ENCODE measurements at places on chromosomes 1 and 21. TPM values are rescaled to one million over a fixed set of nuclear protein-coding genes. Genes with fewer than 3 reads are reported as not detected.

Gene NEK2
- total RNA-seq, result 3.3 TPM

Gene GPA33
- total RNA-seq, result not detected

Gene AIRE
- total RNA-seq, result not detected

Gene LCE2B
- not detected for total RNA-seq

Gene LRRC71
- total RNA-seq, result 0.16 TPM

Gene ANGPTL3
- not detected for total RNA-seq

Gene HSD3B2
- not detected for total RNA-seq

Gene RGSL1
- total RNA-seq, result not detected

Gene OR2L8
- 2.8 TPM for total RNA-seq

Gene PLA2G2F
- total RNA-seq, result not detected

- DNase-seq, result no peak
Observed at GRCh38 chr1:230568676-230569075, 73.6 kb upstream of the COG2 start.

- DNase-seq, result no peak
Observed at GRCh38 chr1:216632980-216633379, 90.2 kb downstream of the ESRRG start.

GRCh38 chr1:107056426-107057196, at the start of gene PRMT6:
TSS of gene PRMT6 (plus strand) at chr1:107056674. CDS start at chr1:107056716, 42 bp downstream.
- peak; percentile 71 for DNase-seq

DNA sequence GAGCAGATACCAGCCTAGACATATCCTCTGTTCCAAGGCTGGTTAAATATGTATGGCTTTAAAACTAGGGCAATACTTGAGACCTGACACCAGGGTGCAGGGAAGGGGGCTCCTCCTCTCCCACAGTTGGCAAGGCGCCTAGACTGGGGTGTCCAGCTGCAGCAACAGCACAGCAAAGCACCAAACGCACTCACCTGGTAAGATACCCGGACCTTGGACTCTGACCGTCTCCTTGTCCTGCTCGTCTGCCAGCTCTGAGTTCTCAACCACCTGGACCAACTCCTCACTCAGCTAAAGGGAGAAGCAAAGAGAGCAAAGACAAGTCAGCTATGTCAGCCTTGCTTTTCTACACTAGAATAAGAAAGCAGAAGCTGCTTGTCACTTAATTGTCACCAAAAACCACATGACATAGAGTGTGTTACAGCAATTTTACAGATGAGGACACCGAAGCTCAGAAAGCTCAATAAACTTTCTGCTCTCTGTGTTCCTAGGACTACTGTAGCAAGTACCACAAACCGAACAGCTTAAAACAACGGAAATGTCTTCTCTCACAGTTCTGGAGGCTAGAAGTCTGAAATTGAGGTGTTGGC, 4.4 kb downstream of the PACC1 start:
- no peak for DNase-seq

GRCh38 chr1:17564458-17565393, 25.2 kb downstream of the ARHGEF10L start:
- no peak for DNase-seq

DNA sequence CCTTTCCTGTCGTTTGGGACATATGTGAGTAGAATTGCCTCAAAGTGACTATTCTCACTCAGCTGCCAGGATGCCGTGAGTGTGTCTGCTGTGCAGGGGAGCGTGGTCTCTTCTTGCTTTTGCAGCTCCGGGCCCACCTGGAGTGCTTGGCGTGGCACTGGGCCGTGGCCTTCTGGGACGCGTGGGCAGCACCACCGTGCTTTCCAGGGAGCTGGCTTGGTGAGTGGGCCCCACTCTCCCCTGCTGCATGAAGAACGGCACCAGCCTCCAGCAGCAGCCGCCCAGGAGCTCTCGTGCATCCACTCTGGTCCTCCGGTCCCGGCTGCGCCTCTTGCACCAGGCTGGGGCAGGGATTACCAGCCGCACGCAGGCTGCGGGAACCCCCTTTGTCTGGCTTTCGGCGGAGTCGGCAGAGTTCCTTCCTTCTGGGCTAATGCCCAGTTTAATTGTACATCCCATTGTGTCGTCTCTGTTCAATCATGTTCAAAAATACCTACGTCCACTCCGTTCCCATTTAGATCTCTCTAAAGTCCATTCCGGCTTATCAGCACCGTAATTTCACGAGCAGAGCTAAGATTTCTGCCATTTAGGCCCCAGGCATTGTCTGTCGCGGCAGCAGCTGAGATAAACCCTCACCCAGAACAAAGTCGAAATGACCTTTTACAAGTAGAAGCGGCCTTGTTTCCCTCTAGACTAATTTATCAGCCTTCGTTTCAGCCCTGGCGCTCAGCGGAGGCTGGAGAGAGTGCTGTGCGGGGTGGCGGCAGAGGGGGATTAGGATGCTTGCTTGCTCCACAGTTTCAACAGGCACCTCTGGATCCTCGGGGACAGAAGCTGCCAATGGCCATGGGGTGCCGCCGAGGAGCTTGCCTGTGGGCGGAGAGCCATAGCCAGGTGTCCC, 129.6 kb downstream of the PRDM16 start:
- DNase-seq, result no peak

GRCh38 chr1:9490605-9491339, 48.5 kb upstream of the SLC25A33 start:
- DNase-seq, result peak; percentile 68

DNA sequence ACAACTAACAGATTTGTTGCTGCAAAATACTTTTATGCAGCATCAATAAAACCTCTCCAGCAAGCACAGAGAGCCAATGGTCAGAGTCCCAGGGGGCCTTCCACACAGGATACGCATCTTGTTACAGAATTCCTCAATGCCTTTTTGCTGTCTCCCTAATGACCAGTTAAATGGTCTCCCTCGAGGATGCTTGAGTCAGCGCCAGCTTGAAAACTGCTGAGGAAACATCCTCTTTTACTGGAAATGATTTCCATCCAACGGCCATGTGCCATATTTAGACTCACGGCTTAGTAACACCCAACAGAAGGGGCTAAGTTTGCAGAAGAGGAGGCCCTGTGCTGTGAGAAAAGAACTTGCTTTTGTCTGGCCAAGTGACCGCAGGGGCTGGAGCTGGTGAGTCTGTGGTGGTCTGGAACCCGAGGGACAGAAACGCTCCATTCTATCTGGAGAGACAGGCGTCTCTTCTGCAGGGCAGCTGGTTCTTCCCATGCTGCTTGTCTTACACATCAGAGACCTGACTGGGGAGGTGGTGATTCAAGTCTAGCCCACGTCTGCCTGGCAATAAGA, 496.4 kb downstream of the SETD4 start:
- no peak for DNase-seq

GRCh38 chr1:173475564-173476196, 1.5 kb upstream of the PRDX6 start:
- no peak for DNase-seq

GRCh38 chr1:244826712-244827111, 8.7 kb upstream of the COX20 start:
- DNase-seq, result no peak

GRCh38 chr21:42558846-42559245, 45.2 kb downstream of the SLC37A1 start:
- no peak for DNase-seq

DNA sequence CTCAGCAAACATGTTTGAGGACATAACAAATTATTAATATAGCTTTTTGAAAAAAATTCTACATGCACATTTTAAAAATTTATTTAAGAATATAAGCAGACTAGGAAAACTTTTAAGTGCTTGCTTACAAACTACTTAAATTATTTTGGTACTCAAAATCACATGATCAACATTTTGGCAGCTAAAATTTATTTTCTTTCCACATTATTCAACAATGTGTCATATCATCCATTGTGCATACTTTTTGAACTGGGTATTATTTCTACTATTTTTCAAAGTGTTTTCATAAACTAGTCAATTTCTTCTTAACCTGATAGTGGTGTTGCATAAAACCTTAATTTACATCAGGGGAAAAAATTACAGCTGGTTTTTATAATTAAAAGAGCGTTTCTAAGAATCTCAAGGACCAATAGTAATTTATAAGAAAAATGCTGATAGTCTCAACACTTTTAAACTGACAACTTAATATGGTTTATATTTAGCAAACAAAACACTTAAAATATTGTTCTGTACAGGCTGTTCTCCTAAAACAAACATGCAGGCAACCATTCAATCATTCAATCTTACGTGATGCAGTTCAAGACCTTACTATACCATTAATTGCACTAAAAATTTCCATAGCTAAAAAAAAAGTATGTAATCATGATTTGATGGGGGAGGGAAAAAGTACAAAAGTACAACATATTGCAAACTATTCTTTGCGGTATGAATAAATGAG, 105.0 kb downstream of the GPATCH2 start:
- DNase-seq, result no peak

DNA sequence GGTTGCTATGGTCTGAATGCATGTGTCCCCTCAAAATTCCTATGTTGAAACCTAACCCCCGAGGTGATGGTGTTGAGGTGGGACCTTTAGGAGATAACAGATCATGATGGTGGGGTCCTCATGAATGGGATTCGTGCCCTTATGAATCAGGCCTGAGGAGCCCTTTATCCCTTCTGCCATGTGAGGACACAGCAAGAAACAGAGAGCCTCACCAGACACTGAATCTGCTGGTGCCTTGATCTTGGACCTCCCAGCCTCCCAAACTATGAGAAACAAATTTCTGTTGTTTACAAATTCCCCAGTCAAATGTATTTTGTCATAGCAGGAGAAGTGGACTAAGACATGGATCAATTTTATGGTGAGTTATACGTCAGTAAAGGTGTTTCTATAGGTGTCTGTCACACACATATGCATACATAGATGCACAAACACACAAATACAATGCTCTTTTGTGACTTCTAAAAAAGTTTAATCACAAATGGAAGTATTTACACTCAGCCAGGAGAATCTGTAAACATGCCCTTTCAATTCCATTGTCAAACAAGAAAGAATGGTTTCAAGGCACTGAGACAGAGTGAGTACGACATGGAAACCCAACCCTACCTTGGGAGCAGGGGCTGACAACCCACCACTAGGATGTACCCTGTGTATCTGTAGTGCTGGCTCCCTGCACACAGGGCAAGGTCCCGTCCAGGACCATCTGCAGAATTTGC, 5.5 kb upstream of the ETS2 start:
- no peak for DNase-seq

DNA sequence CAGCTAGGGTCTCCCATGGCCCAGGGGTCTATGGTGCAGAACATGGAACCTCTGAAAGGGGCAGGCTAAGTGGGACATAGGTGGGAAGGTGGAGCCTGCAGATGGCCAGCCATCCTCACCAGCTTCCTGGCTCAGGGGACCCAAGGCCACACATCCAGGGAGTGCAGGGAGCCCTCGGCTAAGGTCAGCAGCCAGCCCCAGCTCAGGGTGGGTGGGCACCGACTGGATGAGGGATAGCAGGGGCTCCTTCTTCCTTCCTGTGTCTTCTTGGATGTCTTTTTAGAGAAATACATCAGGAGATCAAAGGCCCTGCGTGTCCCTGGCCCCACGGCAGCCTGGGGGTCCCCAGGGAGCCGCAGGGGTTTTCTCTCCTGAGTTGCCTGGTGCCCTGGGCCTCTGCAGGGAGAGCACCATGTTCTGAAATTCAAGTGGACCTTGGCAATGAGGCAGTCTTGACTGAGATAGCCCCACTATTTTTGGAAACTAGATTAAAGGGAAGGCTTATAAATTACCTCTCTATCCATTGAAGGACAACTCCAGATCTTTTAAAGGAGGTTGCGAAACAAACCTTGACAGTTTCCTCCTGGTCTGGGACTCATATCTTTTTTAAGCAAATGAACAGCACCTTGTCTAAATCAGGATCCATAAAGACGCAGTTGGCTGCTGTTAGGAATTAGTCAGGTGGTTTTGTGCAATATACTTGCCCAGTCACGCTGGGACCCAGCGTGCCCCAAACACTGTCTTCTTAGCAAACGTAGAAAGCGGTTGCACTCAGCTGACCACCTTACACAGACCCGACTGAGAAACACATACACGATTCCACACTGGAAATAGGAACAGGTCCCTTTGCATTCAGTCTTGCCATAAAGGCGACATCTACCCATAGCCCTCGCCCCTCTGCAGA, 242.3 kb downstream of the TOMM20 start:
- DNase-seq, result no peak

- no peak for DNase-seq
Observed at GRCh38 chr1:54894271-54894670, 7.3 kb upstream of the DHCR24 start.

DNA sequence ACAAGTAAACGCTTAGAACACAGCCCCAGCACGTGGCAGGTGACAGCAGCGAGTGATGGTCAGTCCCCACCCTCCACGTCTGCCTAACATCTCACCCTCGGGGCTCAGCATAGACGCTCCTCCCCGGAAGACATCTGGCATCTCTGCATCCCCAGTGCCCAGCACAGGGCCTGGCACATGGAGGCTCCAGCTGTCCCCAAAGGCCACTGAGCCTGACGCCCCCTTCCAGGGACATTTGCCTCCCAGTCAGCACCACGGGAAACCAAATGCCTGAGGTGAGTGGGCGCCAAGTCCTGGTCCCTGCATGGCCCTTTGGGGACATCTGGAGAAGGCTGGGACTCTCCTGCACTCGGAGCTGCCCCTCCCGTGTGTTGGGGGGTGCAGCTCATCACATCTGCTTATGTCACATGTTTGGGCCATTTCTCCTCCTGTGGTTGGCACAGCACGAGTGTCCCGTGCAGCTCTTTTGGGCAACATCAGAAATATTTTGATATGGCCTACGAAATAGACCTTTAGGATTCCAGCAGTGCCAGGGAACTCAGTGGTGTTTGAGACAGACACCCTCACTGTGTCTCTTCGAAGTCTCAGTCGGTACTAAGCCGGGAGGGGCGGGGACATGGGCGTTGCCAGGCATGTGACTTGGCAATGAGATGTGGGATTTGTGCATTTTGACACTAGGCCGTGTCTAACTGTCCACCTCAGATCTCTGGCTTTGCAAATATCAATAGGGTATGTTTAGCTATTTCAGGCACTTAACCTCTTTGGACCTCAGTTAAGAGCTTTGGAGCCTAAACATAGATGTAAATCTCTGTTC, 315.0 kb downstream of the PTPRU start:
- no peak for DNase-seq

DNA sequence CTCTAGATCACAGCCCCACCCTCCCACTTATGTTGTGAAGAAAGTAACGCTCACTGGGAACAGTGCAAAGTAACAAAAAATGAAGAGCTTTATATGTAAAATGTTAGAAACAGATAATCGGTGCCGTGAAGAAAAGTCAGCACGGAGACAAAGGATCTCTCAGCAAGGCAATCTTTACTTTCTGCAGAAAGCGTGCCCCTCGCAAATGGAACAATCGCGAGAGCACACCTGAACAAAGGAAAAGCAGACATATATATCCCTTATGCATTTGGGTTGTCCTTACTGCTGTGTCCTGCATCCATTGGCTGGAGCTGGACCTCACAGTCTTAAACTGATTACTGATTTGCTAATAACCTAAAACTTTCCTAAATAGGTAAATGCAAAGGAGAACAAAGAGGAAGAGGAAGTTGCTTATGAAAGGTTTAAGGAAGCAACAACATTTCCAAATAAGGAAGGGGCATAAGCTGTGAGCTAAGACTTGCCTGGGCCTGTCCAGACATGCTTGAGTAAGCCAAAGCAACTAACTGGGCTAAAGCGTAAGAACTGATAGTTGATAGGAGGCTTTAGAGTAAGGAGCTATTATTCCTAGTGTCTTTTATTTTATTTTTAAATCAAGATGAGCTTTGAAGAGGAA, 89.7 kb downstream of the GTF2B start:
- DNase-seq, result no peak

GRCh38 chr1:33268927-33269610, 12.8 kb downstream of the ZNF362 start:
- DNase-seq, result no peak

GRCh38 chr1:8004803-8005573, 21.1 kb downstream of the ERRFI1 start:
- no peak for DNase-seq

GRCh38 chr1:159201642-159202041, 3.0 kb upstream of the ACKR1 start:
- no peak for DNase-seq

- DNase-seq, result no peak
Observed at GRCh38 chr1:2236695-2237677, 8.9 kb downstream of the SKI start.
